GOT3 (cell line): ENCODE measurements at places on chromosomes 4 and X.

- DNase-seq: no peak
Measured at GRCh38 chrX:10106806-10107205, 50.0 kb upstream of the CLCN4 start.

DNA sequence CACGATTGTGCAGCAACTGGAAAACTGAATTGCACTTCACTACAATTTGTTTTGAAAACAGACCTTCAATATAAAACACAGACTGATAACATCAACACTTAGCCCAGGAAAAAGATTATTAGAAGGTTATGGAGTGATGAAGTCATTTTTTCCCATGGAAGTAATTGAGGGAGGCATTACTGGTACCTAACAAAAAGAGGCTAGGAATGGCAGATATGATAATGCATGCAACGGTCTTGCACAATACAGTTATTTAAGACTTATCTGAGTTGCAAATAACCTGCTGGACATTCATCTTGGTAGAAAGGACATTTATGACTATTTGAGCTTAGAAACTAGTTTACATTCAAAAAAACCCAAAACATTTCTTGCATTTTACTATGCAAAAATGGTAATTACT, 1031.9 kb downstream of the FAT4 start:
- no peak for DNase-seq

GRCh38 chr4:76235915-76236314, 15.6 kb upstream of the FAM47E start:
- DNase-seq: no peak

- DNase-seq: no peak
Measured at GRCh38 chr4:100696531-100696930, 178.7 kb upstream of the EMCN start.

DNA sequence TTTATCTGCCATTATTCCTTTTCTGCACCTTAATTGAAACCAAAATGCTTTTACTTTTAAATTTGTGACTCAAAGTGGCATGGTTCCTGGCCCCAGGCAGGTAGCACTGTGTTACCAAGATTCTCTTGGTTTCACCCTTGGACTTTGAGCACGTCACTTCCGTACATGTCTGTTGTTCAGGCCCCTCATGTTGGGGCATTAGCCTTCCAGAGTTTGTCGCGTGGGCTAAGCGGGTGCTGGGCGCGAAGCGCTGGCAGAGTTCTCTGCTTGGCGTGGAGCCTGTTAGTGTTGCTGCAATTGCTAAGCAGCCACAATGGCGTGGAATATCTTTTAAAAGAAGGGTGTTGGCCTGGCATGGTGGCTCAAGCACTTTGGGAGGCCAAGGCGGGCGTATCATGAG, 14.0 kb upstream of the TADA2B start:
- no peak for DNase-seq

DNA sequence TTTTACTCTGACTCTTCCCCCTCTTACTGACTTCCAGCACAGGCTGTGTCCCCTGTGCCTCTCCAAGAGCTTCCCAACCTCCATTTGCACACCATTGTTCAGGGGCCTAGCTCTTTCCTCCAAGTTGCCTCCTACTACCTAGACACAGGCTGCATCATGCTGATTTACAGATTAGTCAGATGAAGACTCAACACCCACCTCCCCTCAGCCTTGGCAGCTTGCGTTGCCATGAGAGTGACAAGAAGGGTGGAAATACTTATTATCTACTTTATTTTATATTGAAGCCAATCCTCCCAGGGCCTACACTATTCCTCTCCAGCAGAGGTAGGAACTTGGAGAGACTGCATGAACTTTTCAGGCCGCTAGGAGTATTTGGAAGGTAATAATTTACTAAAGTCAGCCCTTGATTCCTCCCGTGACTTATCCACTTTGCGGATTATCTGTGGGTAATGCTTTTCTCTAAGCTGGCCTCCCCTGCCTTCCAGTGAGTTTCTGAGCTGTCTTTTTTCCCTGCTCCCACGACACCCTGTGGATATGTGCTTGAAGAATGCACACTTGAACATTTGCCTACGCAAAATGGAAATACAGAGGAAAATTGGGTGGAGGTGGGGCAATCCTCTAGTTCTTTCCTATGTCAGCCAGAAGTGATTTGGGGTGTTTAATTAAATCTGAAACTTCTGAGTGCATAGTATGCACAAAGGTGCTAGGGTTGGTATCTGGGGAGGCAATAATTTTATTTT, 74.1 kb upstream of the TMEM164 start:
- DNase-seq: no peak

- no peak for DNase-seq
Measured at GRCh38 chr4:40192114-40193015, 4.5 kb upstream of the RHOH start.

- no peak for DNase-seq
Measured at GRCh38 chr4:86156531-86156930, 203.3 kb downstream of the MAPK10 start.
